ENCODE measurements at places on chromosomes 2 and 18.

GRCh38 chr2:214577769-214578168 is 166.9 kb downstream of the VWC2L start:
- no peak for DNase-seq

- DNase-seq: no peak
Measured at GRCh38 chr2:133377599-133377998, 190.7 kb downstream of the NCKAP5 start.

GRCh38 chr2:52810460-52810859 is 957.1 kb upstream of the CHAC2 start:
- DNase-seq: no peak

DNA sequence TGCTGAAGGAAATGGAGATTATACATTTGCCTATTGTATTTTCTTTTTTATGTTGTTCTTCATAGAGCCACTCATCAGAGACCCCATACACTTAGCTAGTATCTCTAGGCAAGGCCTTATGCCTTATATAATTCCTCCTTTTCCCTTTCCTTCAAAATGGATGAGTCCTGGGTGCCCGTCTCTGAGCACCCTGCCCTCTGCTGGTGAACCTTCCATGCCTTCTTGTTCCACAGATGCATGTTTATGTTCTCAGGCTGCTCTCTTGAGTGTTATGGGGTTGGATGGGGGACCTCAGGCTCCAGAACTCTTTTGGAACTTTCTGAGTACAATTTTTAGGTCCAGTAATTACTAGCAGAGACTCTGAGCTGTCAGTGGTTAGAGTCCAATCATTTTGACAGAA is 368.6 kb upstream of the SPRED2 start:
- DNase-seq: no peak

GRCh38 chr2:157311706-157312105 is 13.9 kb downstream of the ERMN start:
- DNase-seq: no peak

DNA sequence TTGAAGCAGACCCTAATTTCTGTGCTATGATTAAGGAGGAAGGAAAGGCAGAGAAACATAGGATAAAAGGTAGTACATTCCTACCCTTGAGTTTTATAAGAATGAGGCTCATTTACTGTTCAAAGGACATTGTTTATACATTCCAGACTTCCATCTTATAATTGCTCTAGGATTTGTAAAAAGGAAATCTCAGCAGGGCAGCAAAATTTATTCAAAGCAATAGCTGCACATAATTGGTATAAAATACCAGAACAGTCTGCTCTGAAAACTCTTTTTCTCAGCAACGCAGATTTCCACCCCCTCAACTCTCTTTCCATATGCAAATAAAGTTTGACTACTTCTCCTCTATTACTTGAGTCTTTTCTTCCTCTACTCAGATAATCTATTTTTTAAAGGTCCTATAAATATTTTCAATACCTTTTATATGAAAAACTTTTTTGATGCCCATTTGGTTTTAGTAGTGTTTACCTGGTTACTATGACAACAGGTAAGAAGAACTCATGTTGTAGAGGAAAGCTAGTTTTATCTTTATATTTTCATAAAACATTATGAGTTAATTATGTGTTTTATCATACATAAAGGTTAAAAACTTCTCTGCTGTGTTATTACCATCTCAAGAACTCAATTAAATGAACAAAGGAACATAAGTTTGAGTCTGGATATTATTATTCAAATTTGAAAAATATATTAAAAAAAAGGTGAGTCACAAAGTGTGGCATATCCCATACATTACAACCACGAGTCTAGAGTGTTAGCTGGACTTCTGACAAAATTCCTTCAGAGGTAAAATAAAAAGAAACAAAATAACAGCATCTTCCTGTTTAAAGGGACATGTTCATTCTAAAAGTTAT is 19.9 kb downstream of the RBMS1 start:
- no peak for DNase-seq

GRCh38 chr2:200270732-200271131 is 35.8 kb upstream of the SPATS2L start:
- no peak for DNase-seq

DNA sequence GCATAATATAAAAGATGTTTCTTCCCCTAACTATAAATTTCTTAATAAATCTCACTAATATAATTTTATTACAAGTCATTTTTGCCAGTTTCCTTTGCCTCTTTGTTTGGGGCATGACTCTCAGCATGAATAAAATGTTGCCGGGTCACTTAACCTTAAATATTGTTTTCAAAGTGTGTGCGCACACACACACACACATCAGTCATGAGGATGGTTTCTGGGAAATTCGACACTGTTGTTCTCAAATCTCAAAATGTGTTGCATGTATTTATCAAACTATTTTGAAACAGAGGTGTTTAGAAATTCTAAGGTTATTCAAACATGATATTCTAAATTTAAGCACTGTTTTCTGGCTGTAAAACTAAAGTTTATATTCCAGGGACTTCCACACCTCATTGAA is 31.5 kb downstream of the FAP start:
- no peak for DNase-seq

- no peak for DNase-seq
Measured at GRCh38 chr2:177852389-177852788, 220.2 kb downstream of the PDE11A start.

GRCh38 chr2:49032126-49032525 is 122.2 kb downstream of the FSHR start:
- no peak for DNase-seq

DNA sequence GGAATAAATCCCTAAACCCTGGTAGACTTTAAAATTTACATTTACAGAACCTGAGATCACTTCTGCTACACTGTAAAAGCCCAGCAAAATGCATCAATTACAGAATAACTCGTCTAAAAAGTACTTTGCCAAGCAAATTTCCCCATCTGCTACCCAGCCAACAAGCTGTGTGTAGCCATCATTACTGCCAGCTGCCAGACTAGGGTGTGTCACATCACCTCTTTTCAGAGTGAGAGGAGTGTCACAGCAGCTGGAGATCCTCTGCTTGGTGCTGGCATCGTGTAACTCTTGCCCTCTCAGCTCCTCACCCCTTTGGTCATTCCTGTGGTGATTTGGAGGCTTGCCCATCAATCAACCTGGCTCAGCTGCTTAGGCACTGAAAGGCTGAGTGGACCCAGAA is 340.4 kb upstream of the MMADHC start:
- no peak for DNase-seq

DNA sequence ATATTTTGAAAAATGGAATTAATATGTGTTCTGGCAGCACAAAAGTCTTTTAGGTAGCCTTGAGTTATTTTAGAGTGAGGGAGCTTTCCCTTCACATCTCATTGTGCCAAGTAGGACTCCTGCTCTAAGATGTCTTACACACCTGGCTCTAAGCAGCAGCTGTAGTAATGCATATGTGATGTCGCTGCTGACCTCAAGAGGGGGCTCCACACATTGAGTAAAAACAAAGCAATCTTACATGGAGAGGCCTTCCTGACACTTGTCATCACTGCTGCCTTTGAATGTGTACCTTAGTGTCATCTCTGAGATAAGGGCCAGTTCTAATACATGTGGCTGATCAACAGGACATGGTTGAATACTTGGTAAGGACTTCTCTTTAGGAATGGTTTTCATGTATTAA is 75.8 kb downstream of the ACTR3 start:
- peak; percentile 24 for DNase-seq

DNA sequence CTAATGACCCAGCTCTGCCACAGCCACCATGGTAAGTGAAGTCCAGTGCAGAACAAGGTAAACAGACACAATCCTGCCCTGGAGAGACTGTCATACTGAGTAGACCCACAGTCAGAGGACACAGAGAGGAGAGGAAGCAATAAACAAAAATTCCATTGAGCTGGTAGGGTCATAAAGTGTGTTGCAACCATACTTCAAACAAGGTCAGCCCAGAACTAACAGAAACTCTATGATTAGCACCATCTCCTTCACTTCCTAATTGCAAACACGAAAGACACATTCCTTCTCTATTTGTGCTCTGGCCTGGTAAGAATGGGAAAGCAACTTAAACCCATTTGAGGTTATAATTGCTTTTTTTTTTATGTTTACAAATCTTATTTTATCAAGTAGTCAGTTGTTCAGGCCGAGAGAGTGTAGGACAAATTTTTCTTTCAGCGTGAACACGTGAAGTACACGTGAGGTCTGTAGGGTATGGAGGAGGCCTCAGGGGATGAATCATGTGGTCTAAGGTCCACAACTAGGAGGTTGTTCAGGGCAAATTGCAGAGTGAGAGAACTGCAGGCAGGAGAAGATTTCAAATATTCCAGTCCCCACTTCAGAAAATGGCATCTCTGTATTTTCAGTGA is 71.4 kb upstream of the GLS start:
- no peak for DNase-seq

DNA sequence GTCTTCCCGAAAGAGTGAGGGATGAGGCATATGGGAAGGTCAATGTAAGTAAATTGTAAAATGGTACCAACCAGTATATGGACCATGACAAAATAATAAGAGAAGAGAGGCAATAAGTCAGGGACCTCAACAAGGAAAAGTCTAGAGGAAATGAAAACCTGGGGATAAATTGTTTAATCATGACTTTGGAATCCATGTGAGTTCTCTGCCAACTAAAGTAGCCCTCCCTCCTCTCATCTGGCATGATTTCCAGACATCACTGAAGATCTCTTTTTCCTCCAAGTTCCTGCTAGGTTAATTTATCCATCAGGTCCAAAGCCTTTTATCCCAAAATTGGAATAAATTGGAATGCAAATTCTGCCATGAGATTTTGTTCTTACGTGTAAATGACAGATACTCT is 417.9 kb downstream of the NRXN1 start:
- DNase-seq: no peak

GRCh38 chr18:44679914-44680272 is 795 bp upstream of the SETBP1 start:
- DNase-seq: no peak

GRCh38 chr2:3097804-3098203 is 279.8 kb downstream of the EIPR1 start:
- DNase-seq: no peak

DNA sequence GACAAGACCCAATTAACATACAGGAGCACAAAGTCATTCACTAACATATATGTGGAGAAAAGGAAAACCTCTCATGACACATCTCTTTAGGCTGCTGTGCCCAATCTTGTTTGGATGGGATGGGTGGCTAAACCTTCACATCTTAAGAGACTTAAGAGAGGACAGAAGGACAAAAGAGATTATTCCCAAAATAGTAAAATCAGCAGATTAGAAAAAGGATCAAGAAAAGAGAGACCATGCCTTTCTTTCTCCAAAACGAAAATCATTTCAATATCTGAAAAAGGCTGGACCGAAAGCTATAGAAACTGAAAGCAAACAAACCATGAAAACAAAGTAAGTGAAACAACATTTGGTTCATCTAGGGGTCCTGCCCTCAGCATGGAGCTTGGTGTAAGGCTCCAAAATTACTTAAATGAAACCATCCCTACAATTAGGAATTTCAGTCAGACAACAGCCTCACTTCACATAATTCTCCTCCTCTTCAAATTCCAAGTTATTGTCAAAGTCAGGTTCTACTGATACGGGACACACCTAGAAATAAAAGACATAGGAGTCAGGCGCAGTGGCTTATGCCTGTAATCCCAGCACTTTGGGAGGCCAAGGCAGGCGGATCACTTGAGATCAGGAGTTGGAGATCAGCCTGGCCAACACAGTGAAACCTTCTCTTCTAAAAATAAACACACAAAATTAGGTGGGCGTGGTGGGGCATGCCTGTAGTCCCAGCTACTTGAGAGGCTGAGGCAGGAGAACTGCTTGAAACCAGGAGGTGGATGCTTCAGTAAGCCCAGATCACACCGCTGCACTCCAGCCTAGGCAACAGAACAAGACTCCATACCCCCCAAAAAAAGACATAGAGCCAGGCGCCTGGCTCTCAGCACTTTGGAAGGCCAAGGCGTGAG is 5.2 kb downstream of the STARD7 start:
- DNase-seq: no peak

DNA sequence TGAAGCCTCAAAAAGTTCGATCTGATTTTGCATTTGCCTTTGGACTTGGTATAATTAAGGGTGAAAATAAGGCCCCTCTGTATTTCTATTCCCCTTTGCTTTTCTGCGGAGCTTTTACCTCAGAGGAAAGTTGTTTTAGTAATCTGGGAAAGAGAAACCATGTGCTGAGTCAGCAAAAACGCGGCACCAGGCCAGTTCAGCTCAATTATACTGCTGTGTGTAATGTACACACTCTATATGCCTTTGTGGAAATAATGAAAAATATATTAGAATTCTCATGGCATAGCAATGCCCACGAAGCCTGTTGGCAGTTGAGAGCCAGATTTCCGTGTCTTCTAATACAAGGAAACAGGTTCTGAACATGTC is 161.9 kb upstream of the SIX2 start:
- DNase-seq: no peak

GRCh38 chr18:8031496-8031895 is 464.4 kb downstream of the PTPRM start:
- no peak for DNase-seq

Data from CD4-positive, alpha-beta T cell treated with Interleukin-6 at 100 ng/mL for 8 hours (primary cell).